Activated T-helper 1 cell treated with Interleukin-2 at 50 U/mL for 16 hours (primary cell): ENCODE measurements at places on chromosomes 5 and 9.

GRCh38 chr5:151896031-151896691, 28.5 kb downstream of the GLRA1 start:
- no peak for DNase-seq

DNA sequence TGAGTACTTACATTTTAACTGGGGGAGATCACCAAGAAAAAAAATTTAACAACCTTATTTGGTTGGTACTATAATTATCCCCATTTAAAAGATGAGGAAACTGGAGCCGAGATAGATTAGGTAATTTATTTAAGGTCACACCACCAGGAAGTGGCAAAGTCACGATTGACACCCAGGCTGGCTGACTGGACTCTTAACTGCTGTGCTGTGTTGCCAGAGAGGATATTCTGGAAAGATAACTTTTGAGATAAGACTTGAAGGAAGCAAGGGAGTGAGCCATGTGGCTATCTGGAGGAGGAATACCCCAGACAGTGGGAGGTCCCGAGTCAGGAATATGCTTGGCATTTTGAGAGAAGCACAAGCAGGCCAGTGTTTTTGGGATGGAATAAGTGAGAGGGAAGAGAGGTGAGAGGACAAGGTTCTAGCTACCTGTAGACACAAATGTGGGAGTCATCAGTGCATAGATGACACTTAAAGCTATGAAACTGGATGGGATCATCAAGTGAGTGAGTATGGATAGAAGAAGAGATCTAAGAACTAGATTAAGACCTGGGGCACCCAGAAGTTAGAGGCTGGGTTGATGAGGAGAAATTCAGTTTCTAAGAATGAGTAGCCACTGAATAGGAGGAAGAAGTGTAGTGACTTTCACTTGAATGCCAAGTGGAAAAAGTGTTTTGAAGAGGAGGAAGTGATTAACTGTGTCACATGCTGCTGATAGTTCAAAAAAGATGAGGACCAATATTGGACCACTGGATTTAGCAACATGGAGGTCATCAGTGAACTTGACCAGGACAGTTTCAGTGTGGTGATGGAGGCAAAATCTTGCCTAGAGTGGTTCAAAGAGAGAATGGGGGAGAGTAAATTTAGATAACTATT, 25.6 kb downstream of the PDE8B start:
- DNase-seq: no peak

DNA sequence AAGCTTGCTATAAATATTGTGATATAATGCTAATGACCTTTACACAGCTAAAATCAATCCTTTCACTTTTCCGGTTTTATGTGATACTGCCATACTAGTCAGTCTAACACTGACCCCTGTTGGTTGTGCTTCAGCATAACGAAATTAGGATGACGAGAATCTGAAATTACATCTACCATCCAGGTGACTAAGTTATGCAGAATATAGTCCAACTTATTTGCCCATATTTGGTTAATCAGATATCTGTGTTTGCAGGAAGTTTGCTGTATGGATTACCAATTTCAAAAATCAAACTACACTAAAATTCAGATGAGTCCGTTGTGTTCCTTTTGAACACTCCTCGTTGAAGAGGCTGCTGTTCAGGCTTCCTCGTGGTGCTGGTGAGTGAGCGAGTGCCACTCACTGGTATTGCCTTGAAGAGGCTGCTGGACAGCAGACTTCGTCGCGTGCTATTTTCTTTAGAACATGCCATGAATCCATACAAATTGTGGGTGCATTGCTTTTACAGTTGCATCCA, 32.5 kb downstream of the TENT4A start:
- DNase-seq: no peak

DNA sequence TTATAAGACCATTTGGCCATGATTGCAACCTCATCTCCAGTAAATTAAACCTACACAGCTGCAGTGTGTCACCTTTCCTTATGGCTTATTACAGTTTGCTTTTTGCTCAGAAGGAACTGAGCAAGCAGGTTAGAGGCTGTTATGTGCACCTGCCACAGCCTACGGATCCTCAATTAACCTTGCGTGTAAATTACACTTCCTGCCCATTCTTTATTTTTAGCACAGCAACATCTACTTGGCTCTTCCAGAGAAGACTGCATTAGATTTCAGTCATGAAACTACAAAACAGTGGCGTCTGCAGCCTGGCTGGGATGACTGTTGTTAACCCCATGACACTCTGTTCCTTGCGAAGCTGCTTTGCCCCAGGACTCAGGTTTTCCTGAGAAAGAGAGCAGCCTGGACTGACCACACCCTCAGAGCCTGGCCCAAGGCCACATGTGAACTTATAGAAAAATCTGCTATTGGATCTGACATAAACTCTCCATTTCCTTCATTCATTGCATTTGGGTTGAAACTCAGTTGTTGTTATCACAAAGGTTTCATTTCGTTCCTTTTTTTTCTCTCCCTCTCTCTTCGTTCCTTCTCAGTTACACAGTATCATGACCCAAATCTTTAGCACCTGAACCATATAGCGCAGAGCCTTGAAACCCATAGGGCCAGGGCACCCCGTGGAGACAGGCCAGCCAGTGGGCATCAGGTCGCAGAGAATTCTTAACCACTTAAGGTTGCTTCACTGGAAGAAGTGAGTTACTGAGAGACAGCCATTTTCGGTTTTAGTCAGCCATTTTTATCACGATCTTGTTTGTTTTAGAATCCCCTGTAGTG, 138.6 kb downstream of the PALM2AKAP2 start:
- no peak for DNase-seq

- no peak for DNase-seq
Observed at GRCh38 chr9:78213712-78214111, 22.2 kb upstream of the CEP78 start.

GRCh38 chr5:175697846-175698245, 40.0 kb downstream of the HRH2 start:
- DNase-seq: no peak

DNA sequence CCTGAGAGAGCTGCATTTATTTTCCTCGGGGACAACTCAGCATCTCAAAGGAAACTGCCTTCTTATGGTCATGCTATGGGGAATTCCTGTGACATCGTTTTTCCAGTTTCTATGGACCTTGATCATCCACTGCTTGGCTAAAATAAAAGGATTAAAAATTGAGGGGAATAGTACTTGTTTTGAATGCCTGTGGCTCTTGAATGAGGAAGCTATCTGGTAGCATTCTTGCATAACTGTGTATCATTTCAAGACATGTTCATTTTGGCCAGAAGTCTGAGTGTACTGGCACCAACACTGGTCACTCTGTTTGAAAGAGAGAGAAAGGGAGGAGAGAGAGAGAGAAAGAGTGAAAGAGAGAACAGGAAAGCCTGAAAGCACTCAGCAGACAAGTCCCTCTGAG, 116.7 kb downstream of the DOCK2 start:
- no peak for DNase-seq

- no peak for DNase-seq
Observed at GRCh38 chr5:2598503-2598902, 153.0 kb downstream of the IRX2 start.

- DNase-seq: no peak
Observed at GRCh38 chr5:97909541-97909940, 726.5 kb upstream of the RIOK2 start.

DNA sequence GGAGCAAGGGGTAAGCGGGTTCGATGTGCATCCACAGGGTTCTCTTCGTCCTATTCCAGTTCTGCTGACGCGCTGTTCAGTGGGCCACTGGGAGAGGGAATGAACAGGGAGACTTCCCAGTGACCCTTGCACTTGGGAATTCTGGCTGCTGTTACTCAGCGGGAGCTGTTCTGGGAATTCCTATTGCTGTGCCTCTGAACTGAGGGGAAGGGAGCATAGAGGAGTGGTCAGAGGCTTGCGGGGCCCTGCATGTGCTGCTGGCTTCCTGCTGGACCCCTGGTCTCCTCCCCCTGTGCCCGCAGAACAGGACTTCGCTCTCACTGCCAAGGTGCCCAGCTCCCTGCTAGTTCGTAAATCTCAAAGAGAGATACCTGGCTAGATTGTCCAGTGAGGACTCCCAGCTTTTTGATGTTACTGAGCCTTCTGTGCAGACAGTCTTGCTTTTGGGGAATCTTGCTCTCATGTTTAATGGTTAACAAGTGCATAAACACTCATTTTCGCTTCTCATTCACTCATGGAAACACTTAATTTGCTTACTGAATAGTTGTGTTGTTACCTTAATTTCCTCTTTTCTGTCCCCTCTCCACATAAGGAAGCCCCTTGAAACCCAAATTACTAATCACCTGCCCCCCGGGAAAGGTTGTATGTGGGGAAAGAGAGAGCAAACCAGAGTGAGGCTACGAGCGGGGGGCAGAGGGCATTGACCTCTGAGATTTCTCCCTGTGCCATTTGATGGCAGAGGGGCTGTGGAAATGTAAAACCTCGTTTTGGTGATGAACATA, 5.9 kb downstream of the TRIO start:
- no peak for DNase-seq

DNA sequence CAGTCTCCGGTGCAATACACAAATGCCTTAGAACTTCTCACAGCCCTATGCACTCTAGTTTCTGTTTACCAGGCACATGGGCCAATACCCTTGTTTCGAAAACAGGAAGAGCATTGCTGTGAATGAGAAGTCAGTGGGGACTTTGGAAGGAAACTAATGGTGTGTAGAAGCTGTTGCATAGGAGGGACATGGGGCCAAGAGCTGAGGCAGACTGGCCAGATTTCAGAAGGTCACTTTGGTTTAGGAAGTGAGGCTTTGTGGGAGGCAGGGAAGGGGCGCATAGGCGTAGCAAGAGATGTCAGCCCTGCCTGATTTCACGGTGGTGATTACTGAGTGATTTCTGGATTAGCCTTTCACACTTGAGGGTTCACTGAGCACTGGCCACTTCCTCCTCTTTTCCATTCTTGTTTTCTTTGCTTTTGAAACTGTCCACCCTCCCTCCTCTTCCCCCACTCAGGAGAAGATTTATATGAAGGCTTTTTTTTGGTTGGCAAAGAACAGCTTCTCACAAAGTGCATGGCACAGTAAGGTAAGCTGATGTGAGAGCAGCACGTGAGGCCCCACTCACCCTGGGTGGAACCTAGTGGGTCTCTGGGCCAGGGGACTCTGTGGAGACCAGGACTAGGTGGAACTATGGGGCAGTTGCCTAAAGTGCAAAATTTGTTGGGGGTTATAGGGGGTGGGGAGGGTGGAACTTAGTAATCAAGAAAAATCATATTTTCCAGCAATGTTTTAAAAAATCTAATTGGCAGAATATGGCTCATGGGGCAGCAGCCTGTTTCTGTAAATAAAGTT, 6.1 kb upstream of the TMEM252 start:
- DNase-seq: no peak

DNA sequence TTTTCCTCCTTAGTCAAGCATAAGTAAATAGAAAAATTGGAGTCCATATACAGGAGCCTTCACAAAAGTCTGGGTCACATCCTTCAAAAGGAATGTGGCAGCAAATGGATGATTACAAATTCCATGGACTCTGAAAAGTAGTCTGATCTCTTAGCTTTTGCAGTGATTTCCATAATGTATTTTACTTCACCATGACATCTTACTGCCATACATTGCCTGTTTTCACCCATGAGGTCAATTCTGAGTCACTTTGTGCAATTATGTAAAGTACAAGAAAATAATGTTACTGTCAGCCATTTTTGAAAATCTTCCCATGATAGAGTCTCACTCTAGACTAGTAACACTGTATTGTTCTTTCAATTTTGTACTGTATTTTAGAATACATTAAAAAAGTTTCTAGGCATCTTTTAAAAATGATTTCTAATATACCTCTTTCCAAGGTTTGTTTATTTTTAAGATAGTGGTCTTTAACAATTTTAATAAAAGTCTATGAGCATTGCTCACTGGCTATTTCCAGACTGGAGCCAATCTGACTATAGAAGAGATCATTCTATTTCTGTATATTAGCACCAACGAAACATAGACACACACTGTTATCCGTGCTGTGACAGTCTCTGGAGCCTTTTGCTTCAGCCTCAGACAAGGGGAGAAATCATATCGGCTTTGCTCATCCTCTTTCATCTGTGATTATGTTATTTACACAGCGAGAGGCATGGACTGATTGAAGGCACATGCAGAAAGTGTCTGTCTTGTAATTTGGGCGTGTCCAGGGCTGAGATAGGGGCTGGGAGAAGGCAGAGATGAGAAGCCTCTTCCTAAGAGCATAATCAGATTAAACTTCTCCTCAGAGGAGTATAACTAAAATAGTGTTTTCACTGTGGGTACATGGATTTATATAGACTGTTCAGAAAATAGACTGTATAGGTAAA, 22.9 kb upstream of the ACTBL2 start:
- DNase-seq: no peak

DNA sequence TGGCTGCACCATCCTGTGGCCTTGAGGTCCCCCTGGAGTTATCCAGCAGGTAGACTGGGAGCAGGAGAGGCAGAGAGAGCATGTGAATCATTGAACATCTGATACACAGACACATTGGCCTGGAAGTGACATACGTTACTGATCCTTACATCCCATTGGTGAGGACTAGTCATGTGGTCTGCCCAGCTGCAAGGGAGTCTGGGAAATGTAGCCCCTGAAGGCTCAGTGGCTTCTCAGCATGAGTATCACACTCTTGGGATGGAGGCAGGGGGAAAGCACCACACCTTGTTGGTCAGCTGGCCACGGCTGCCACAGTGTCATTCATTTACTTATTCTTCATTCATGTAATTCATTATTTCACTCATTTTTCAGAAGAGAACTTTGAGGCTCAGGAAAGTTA, 13.3 kb upstream of the KCNMB1 start:
- DNase-seq: no peak

GRCh38 chr5:85670417-85670816, 947.3 kb upstream of the COX7C start:
- DNase-seq: no peak

DNA sequence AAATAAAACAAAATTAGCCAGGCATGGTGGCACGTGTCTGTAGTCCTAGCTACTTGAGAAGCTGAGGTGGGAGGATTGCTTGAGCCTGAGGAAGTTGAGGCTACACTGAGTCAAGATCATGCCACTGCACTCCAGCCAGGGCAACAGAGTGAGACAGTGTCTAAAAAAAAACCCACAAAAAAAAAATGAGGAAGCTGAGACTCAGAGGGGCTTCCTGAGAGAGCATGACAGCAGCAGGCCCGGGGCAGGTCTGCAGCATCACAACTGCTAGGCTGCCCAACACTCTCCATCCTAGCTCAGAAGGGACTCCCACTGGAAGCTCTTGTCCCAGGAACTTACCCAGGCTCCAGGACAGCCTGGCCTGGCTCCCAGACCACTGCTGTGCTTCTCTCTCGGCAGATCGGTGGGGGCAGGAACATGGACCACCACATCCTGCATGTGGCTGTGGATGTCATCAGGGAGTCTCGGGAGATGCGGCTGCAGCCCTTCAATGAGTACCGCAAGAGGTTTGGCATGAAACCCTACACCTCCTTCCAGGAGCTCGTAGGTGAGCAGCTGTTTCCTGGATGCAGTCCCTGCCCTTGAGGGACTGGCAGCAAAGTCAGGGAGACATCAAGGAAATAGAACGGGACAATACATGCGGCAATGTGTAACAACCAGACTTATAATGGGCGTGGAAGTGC, 19.1 kb downstream of the PTGS1 start:
- no peak for DNase-seq
